ENCODE measurements at places on chromosomes 7 and 10. TPM values are rescaled to one million over a fixed set of nuclear protein-coding genes. Genes with fewer than 3 reads are reported as not detected.

DNA sequence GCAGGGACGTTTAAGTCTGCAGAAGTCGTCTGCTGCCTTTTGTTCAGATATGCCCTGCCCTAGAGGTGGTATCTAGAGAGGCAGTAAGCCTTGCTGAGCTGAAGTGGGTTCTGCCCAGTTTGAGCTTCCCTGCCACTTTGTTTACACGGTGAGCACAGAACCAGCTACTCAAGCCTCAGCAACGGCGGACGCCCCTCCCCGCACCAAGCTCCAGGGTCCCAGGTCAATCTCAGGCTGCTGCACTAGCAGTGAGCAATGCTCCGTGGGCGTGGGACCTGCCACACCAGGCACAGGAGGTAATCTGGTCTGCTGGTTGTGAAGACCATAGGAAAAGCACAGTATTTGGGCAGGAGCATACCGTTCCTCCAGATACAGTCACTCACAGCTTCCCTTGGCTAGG lies 148.1 kb upstream of the LAMB4 start:
- no peak for DNase-seq

GRCh38 chr10:74282848-74283210 lies 131.8 kb downstream of the ADK start:
- peak; percentile 45 for DNase-seq

GRCh38 chr7:97078023-97078969 lies 39.2 kb upstream of the SDHAF3 start:
- DNase-seq: no peak

- no peak for DNase-seq
Measured at GRCh38 chr7:47516386-47516785, 65.5 kb downstream of the TNS3 start.

SDK1 gene
- total RNA-seq: 4.2 TPM
